Smooth muscle cell of trachea (primary cell): ENCODE measurements at places on chromosomes 1 and 21. TPM values are rescaled to one million over a fixed set of nuclear protein-coding genes. Genes with fewer than 3 reads are reported as not detected.

LCE3E gene
- total RNA-seq, result not detected in 2 replicates

RHD gene
- not detected in 2 replicates for total RNA-seq

CFAP141 gene
- not detected in 2 replicates for total RNA-seq

C1orf94 gene
- total RNA-seq, result not detected in 2 replicates

C1orf185 gene
- not detected in 2 replicates for total RNA-seq

C1orf87 gene
- 0.15 TPM in 1 of 2 replicates, not detected in the other for total RNA-seq

ADAMTSL4 gene
- total RNA-seq, result 21.5 and 30.8 TPM in 2 replicates

PLPPR4 gene
- total RNA-seq, result 1.9 and 3.3 TPM in 2 replicates

KRTAP13-2 gene
- total RNA-seq, result not detected in 2 replicates

TAS1R1 gene
- under 0.01 TPM in 1 of 2 replicates, not detected in the other for total RNA-seq

CDCA8 gene
- 1.5 and 16.4 TPM in 2 replicates for total RNA-seq

SMYD2 gene
- 31.3 and 40.9 TPM in 2 replicates for total RNA-seq

KMO gene
- 0.17 TPM in 1 of 2 replicates, not detected in the other for total RNA-seq

CACNA1E gene
- not detected in 2 replicates for total RNA-seq

PLA2G2A gene
- total RNA-seq, result not detected in 2 replicates

RGSL1 gene
- total RNA-seq, result not detected in 2 replicates

DISP3 gene
- total RNA-seq, result under 0.01 TPM in 1 of 2 replicates, not detected in the other

FAM131C gene
- 0.15 and 0.50 TPM in 2 replicates for total RNA-seq

NTMT2 gene
- not detected in 2 replicates for total RNA-seq

CTSS gene
- 2.3 and 6.1 TPM in 2 replicates for total RNA-seq

RIMKLA gene
- under 0.01 TPM in 1 of 2 replicates, not detected in the other for total RNA-seq

TRIM17 gene
- 0.15 TPM in 1 of 2 replicates, not detected in the other for total RNA-seq

OR14I1 gene
- not detected in 2 replicates for total RNA-seq

NGF gene
- total RNA-seq, result 5.7 and 10.1 TPM in 2 replicates

PPIAL4G gene
- total RNA-seq, result not detected in 2 replicates

RPL11 gene
- 750 and 1,055 TPM in 2 replicates for total RNA-seq

HSPA6 gene
- total RNA-seq, result 4.7 and 6.5 TPM in 2 replicates

IVL gene
- total RNA-seq, result not detected in 2 replicates

FAM167B gene
- 0.29 and 0.66 TPM in 2 replicates for total RNA-seq

KCNA10 gene
- total RNA-seq, result not detected in 2 replicates

ETV3L gene
- total RNA-seq, result not detected in 2 replicates

IL22RA1 gene
- 0.15 and 0.17 TPM in 2 replicates for total RNA-seq

DIO1 gene
- under 0.01 TPM in 1 of 2 replicates, not detected in the other for total RNA-seq
